Cerebellum (tissue), 4 donors: ENCODE measurements at places on chromosomes 3 and 15. TPM values are rescaled to one million over a fixed set of nuclear protein-coding genes. Genes with fewer than 3 reads are reported as not detected.

DNA sequence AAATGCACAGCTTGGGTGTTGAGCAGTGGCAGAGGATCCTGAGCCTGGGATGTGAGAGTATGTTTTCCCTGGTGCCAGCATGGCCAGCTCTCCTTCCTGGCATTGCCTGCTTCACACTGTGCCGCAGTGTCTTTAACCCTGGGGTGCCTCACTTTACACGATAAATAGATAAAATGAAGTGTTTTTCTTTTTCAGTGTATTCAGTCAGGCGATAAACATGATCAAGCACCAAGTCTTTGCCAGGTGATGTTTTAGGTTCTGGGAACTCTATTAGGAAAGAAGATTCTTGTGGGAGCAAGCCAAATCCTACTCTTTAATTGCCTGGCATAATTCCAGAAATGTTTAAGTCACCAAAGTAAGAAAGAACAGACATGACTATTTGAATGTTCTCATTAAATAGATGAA, 14.0 kb downstream of the ABHD6 start:
- DNase-seq: no peak

DNA sequence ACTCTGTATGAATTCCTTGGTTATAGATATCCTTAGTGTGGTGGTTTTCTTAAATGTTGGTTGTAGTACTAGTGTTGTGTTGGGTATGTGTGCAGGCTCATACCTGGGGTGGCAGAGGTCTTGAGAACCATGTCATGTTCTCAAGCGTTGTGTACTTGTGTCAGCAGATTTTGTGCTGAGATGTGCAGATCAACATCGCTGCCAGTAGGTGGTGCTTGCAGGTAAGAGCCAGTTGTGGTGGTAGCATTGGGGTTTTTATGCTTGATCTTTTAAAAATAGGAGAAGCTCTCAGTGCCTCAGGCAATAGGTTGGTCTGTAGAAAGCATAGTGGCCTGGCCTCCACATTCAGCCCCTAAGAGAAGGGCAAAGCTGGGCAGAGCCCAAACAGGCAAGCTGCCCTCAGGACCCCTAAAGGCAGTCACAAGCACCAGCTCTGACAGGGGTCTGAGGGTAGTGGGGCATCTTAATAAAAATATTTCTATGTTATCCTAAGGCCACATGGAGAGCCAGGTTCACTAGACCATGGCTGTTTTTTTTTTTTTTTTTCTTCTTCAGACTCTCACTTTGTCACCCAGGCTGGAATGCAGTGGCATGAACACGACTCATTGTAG, 164.0 kb downstream of the IL20RB start:
- no peak for DNase-seq

DNA sequence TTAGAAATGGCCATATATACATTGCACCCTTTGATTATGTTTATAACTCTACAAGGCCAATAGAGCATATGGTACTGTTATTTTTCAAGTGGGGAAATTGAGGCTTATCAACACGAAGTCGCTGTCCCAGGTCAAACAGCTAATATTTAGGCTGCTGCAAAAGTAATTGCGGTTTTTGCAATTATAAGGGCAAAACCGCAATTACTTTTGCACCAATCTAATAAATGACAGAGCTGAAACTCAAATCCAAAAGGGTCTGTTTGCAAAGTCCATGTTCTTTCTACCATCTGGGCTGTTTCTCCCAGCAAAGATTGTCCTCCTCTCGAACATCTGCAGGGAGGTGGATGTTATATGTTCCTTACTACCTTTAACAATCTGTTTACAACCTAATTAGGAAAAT, 147.2 kb downstream of the CADPS start:
- DNase-seq: no peak

DNA sequence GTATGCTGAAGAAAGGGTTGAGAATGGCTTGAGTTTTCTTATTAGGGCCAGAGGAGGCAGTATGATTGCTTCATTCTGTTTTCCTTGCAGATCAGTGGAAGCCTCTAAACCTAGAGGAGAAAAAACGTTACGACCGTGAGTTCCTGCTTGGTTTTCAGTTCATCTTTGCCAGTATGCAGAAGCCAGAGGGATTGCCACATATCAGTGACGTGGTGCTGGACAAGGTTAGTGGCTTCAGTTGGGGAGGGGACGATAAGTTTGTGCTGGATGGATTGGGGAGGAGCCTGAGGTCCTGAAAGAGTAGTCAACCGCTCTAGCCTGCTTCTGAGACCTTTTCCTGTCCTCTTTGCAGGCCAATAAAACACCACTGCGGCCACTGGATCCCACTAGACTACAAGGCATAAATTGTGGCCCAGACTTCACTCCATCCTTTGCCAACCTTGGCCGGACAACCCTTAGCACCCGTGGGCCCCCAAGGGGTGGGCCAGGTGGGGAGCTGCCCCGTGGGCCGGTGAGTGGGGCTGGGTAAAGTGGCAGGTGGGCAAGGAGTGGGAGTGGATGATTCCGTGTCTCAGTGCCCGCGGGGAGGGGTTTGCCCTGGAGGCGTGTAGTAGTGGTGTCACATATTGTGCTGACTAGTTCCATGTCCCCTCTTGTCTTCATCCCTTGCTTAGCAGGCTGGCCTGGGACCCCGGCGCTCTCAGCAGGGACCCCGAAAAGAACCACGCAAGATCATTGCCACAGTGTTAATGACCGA, 8.5 kb downstream of the EIF4G1 start:
- no peak for DNase-seq

The RBM15B gene
- total RNA-seq: 30.5 TPM
